Gastrocnemius medialis (tissue), 4 donors: ENCODE measurements at places on chromosomes 3 and 15. TPM values are rescaled to one million over a fixed set of nuclear protein-coding genes. Genes with fewer than 3 reads are reported as not detected.

The CPN2 gene
- total RNA-seq, result not detected

The ALPK3 gene
- total RNA-seq, result 292 TPM

The GP5 gene
- 0.10 TPM for total RNA-seq

The DPPA2 gene
- total RNA-seq, result not detected

DNA sequence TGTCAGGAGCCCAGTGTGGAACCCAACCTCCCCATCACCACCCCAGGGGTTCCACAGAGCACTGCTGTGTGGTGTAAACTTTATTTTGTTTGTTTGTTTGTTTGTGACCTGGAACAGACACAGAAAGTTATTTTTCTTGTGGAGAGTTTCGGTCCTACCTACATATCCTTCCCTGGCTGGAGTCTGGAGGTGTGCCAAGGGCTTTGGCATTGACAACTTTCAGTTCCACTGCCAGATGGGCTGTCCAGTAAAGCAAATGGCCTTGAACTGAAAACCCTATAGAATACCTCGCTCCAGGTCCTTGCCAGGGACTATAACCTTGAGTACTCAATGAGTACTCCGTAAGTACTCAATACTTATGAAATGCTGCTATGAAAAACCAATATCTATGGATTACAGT, 103.5 kb downstream of the MITF start:
- no peak overlapping the region for H3K4me3 ChIP-seq
- H3K4me1 ChIP-seq, result peaks cover 32% of the 10 kb centered on the region
- H3K27me3 ChIP-seq, result no peaks in the 10 kb centered on the region
- no peaks in the 10 kb centered on the region for H3K36me3 ChIP-seq
- no peak for DNase-seq
